ENCODE measurements at places on chromosomes 5 and 9.

GRCh38 chr9:107336718-107337360 lies 53.8 kb downstream of the RAD23B start:
- no peak for DNase-seq

- no peak for DNase-seq
These were observed 8.1 kb upstream of the PTPN3 start for GRCh38 chr9:109506097-109506712.

- no peak for DNase-seq
These were observed 3.7 kb downstream of the SYK start for GRCh38 chr9:90805006-90805996.

- no peak for DNase-seq
These were observed 45.2 kb downstream of the ADAM19 start for GRCh38 chr5:157530226-157530972.

DNA sequence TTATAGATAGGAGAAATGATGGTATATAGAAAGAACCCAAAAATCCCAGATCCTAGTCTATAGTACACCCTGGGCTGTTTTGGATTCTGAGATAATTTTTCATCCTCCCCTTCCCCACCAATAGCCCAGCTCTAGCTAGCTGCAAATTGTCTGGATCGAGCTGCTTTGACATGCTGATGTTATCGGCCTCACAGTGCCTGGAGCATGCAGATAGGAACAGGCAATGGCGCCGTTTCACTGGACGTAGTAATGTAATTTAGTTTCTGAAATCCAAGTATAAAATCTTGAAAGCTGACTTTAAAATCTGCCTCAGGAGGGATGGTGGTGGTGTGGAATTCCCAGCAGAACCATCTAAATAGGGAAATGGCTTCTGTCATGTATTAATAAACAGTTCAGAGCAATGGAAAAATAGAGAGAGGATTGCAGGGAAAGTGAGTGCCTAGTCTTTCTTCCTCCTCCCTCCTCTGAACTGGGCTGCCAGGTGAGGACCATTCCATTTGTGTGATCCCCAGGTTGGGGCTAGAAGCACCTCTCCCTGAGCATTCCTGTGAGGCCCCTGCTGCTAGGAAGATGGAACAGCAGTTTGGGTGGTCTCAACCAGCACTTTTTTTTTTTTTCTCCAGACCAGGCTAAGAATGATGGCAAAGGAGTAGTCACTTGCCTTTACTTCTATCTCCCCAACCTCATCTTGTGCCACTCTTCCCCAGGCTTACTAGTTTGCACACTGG lies 31.9 kb downstream of the FAM219A start:
- DNase-seq, result peak; percentile 91

DNA sequence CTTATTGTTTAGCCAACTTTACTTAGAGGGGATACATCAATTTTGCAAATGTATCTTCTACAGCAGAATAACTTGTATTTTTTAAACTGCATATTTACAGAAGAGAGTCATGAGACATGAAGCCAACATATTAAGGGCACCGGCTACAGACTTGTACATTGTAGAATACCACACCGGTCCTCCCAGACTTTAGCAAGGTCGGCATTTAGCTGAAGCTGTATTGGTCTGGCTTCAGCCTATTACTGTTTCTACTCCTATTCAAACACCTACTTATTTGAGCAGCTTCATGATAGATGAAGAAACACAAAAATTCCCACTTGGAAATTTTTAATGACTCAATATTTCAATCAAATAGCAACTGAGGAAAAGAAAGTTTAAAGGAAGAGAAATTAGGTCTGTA lies 33.0 kb downstream of the NR3C1 start:
- no peak for DNase-seq

DNA sequence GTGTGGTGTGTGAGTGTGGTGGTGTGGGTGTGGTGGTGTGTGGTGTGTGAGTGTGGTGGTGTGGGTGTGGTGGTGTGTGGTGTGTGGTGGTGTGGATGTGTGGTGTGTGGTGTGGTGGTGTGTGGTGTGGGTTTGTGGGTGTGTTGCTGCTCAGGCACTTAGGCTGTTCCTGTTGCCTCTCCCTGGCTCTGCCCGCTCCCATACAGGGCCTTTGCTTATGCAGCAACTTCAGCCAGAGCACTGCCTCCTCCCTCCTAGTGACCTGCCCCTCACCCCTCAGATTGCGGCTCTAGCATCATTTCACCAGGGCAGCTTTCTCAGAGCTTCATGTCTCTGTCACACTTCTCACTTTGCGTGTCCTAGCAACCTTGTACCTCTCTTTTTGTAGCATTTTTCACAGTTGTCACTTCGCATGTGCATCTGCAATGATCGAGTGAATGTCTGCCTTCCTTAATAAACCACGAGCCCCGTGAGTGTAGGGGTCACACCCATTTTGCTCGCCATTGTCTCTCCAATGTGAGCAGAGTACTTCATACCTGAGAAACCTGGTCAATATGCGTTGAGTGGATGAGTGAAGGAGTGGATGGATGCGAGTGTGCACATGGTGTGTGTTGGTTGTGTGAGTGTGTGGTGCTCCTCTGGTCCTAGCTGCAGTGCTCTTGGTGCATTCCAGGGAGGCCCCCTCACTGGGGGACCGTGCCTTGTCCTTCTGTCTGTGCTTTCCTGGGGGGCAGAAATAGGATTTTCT lies 167.9 kb upstream of the PANK3 start:
- DNase-seq, result no peak

GRCh38 chr5:173751266-173751600 lies 134.8 kb upstream of the BOD1 start:
- DNase-seq, result no peak

DNA sequence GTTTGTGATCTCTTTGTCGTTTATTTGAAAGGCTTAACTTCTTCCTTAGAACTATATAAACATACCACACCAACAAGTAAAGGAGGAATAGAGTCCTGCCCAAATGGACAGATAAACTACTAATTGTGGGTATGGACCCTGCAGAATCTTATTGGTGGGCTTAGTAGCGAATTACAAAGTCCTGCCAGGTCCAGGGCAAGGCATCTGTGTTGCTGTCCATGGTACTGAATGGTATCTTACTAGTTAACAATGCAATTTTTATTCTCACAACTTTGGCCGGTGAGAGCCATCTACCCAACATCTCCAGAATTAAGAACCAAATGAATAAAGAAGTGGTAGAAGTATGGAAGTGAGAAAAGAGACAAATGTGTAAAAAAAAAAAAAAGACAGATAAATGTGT lies 1782.4 kb upstream of the WWC1 start:
- DNase-seq, result no peak

DNA sequence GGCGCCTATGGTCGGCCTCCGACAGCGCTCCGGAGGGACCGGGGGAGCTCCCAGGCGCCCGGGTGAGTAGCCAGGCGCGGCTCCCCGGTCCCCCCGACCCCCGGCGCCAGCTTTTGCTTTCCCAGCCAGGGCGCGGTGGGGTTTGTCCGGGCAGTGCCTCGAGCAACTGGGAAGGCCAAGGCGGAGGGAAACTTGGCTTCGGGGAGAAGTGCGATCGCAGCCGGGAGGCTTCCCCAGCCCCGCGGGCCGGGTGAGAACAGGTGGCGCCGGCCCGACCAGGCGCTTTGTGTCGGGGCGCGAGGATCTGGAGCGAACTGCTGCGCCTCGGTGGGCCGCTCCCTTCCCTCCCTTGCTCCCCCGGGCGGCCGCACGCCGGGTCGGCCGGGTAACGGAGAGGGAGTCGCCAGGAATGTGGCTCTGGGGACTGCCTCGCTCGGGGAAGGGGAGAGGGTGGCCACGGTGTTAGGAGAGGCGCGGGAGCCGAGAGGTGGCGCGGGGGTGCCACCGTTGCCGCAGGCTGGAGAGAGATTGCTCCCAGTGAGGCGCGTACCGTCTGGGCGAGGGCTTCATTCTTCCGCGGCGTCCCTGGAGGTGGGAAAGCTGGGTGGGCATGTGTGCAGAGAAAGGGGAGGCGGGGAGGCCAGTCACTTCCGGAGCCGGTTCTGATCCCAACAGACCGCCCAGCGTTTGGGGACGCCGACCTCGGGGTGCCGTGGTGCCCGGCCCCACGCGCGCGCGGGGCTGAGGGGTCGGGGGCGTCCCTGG lies 561 bp downstream of the DAPK1 start:
- DNase-seq, result peak; percentile 44

All from SK-N-DZ (cell line).